ENCODE measurements at places on chromosomes 4 and X.

DNA sequence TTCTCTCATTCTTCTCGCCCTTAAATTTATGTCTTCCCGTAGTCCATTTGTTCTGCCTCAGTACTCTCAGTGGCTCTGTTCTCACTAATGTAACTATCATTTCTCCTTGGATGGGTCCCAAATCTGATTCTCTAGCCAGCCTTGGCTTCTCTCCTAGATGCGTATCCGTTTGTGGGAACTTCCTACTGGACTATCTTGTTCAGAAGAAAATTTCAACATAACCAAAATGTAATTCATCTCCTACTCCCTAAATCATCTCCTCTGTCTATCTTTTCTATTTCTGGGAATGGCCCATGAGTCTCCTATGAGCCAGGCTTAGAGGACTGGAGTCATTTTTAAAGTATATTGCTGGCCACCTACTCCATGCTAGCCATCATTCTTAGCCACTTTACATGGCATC, 4.4 kb upstream of the C4orf36 start:
- DNase-seq: no peak

GRCh38 chr4:25783943-25784342, 78.8 kb downstream of the SEL1L3 start:
- peak; percentile 16 for DNase-seq

GRCh38 chr4:107519053-107519452, 201.0 kb downstream of the PAPSS1 start:
- DNase-seq: no peak

DNA sequence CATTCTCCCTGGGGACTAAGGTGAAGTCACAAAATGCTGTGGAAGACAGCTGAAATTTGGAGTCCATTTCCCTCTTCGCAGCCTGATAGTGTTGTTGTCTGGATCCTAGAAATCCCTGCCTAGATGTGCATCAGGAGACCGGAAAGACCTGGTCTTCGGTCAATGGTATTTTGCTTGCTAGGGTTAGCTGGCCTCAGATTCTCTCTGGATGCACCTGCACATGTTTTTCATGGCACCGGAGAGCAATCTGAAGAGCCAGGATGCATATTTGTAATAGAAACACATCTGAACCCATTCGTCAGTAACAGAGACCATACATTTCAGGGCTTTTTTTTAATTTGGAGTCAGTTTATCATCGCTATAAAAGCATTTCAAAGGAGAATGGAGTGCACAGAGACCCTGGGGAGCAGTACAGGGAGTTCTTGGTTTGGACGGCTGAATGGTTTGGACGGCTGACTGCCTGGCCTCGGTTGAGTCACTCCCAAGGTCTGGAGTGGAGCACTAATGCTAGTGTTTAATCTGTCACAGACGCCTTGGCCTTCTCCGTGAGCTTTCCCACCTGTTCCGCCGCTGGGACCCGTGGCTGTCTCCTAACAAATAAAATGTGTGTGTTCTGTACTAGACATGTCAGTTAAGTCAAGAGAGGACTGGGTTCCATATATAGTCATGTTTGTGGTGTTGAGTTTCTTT, 7.5 kb upstream of the PDLIM3 start:
- DNase-seq: no peak

DNA sequence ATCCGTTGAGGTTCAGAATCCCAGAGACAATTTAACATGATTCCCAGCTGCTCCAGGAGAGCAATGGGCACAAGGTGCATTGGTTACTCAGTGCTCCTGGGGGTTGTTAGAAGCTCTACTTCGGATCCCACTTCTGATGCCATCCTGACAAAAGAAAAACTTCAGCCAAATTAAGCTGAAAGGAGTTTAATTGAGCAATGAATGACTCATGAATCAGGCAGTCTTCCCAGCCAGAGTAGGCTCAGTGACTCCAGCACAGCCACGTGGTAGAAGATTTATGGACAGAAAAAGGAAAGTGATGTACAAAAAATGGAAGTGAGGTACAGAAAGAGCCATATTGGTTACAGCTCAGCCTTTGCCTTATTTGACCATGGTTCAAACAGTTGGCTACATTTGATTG, 95.7 kb downstream of the PWWP3B start:
- DNase-seq: no peak

- peak; percentile 14 for DNase-seq
Measured at GRCh38 chrX:108018656-108019381, 26.0 kb upstream of the VSIG1 start.

Data from stimulated activated CD4-positive, alpha-beta T cell treated with anti-CD3 and anti-CD28 coated beads, Interleukin-15, amount 100 ng/mL, for 24 hours (primary cell).